ENCODE measurements at places on chromosomes 3 and 15.

DNA sequence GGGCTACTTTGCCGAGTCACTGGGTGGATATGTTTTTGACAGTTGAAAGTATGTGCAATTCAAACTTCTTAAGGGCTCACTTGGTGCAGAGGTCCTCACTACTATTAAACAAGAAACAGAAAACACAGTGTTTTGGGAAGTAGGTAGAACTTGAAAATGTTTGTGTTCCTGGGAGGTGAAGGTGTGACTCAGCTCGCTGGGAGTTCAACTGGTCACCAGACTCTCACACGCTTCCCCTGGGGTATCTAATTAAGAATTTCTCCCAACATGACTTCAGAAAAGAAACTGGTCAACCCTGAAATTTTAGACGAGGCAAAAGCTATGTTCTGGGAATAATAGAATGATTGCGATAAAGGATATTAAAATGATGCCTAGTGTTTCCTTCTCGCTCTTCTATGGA lies 1039.8 kb upstream of the SEMA6D start:
- no peak for DNase-seq

DNA sequence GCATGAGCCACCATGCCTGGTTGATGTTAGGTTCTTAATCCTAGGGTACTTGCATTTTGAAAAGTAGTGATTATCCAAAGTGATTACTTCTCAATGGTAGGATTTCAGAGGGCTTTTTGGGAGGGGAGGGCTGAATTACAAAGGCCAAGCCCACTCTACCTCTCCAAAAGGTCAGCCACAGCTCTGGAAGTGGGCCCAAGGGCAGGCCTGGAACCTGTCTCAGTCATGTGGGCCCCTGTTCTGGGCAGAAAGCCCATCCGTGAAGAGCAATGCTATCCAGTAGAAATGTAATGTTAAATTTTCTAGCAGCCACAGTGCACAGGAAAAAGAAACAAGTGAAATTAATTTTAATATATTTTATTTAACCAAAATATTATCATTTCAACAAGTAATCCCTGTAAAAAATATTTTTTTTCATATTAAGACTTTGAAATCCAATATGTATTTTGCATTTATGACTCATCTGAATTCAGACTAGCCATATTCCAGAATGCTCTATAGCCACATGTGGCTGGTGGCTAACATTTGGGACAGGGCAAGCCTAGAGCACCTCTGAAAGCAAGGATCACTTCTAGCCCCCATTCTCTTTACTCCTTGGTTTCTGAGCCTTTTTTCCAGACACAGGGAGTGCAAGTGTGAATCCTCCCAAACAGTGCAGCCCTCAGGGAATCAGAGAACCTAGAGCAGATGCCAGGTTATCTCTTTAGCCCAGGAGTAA lies 16.8 kb downstream of the RFT1 start:
- DNase-seq: no peak

DNA sequence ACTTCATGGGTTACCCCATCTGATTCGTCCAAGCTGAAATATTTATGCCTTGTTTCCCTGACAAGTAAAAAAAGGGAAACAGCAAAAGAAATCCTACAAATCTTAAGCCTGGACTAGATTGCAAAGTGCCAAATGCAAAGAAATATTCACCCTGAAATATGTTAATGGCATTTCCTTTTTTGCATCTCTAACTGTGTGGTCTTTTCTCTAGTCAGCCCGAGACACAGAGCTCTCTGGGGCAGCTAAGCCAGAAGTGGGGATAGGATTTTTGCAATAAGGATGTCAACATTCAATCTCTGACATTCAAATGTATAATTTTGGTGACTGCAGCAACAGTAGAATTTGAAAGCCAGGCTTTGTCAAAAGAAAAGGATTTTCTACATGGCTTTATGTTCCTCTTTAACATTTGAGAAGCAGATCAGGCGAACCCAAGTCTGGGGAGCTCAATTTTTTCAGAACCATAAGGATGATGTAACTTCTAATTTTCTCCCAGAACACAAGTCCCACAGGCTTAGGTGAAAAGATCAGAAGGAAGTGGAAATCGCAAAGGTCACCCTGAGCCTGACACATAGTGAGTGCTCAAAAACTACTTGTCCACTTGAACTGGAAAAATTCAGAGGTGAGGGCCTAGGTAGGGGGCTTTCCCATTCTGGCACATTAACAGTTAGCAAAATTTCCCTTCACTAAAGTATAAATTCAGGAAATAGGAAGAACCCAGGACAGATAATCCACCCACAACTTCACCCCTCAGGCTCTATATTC lies 28.2 kb upstream of the KCNMB3 start:
- DNase-seq: no peak

DNA sequence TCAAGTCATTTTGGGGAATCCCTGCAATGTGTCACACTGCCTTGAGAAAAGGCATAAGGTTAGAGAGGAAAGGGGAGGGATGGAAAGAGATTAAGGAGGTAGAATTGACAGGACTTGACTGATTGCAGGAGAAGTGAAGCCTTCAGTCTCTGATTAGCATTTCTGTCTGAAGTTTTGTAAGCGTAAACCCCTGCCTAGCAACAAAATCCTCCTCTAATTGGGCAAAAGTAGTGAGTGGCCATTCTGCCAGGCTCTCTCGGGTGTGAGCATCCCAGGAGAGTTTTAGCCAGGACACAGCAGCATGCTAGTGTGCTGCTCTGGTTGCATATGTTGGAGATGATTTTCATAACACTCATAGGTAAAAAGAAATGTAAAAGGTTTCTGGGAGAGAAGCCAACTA lies 117.0 kb upstream of the MRPL3 start:
- no peak for DNase-seq

GRCh38 chr3:101637451-101637850 lies 39.5 kb downstream of the ZBTB11 start:
- no peak for DNase-seq

GRCh38 chr3:195133462-195133861 lies 137.5 kb downstream of the XXYLT1 start:
- no peak for DNase-seq

- no peak for DNase-seq
Measured at GRCh38 chr15:98970799-98971198, 36.8 kb downstream of the PGPEP1L start.

GRCh38 chr15:89777782-89778380 lies 1.7 kb downstream of the MESP2 start:
- DNase-seq: no peak

DNA sequence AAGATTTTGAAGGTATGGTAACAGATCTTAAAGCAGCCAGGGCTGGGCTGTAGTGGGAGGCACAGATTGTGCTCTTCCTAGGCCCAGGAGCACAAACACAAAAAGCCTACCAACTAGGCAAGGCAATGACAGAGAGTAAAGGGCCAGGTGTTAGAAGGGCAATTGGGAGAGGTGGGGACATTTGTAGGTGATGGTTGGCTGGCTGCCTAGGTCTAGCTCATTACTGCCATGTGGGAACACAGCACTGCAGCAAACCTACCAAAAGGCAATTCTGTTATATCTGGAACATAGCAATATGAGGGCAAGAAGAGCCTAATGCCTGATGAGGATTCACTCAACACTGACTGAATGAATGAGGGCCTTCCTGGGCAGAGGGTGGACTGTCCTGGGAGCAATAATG lies 30.4 kb downstream of the ARHGEF3 start:
- DNase-seq: no peak

- DNase-seq: no peak
Measured at GRCh38 chr3:72242326-72242725, 457.4 kb upstream of the PROK2 start.

GRCh38 chr3:122941228-122942206 lies 86.0 kb downstream of the SEMA5B start:
- no peak for DNase-seq

DNA sequence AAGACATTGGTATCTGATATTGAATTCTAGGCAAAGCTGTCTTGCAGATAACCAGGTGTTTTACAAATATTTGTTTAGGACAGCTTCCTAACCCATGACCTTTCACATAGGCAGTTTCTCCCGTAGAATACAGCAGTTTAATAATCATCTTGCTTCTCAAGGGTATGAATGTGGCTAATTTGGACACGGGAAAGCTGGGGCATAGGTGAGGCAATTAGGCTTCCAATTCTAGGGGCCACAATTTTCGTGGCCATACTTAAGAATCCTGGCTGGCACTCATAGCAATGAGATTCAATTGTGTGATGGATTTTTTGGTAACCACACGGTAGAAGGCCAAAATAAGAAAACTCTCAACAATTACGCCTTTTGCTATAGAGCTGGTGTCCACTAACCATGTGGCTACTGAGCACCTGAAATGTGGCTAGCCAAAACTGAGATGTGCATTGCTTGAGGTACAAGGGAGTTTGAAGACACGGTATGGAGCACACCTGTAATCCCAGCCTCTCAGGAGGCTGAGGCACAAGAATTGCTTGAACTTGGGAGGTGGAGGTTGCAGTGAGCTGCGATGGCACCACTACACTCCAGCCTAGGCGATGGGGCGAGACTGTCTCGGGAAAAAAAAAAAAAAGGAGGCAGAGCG lies 34.4 kb downstream of the TFRC start:
- peak; percentile 38 for DNase-seq

GRCh38 chr15:29090617-29091466 lies 178.8 kb downstream of the NSMCE3 start:
- peak; percentile 25 for DNase-seq

- DNase-seq: no peak
Measured at GRCh38 chr15:75350601-75351361, 3.9 kb downstream of the NEIL1 start.

DNA sequence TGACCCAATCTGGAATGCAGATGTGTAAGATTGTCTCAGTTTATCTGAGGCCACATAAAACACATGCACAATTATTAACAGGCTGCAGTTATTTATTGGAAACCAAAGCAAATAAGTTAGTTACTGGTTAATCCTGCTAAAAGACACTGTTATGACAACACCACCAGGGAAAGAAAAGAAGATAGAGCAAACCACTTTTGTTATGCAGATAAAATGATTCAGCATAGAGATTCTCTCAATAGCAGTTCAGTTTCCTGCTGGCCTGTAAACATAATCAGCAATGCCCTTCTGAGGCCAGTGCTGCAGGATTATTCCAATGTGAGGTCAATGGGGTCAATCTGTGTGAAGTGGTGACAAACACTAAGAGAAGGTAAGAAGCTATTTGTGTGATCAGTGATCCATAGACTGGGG lies 244.4 kb downstream of the ZBTB20 start:
- DNase-seq: peak; percentile 85

DNA sequence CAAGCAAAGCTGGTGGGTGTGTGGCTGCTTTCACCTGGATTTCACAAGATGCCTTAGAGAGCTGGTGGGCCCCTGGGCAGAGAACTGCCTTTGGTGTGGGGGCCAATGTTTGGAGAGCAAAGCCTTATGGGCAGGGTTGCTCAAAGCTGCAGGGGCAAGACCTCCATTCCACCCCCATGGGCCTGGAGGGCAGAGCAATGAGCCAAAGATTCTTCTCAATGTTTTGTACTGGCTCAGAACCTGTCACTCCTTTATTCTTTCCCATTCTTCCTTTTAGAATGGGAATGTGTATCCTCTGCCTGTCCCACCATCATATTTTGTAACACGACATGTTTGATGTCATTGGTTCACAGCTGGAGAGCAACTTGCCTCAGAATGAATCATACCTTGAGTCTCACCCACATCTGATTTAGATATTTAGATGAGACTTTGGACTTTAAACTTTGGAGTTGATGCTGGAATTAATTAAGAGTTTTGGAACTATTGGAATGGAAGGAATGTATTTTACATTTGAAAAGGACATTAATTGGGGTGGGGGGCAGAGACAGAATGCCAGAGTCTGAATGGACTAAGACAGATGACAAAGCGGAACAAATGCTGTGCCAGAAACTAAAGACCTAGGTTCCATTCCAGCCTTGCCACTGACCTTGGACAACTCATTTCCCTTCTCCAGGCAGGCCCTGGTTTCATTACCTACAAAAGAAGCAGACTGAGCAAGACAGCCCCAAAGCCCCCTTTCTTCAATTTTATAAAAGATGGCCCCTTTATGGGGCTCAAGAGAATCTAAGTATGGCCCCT lies 72.9 kb downstream of the DAPK2 start:
- no peak for DNase-seq

DNA sequence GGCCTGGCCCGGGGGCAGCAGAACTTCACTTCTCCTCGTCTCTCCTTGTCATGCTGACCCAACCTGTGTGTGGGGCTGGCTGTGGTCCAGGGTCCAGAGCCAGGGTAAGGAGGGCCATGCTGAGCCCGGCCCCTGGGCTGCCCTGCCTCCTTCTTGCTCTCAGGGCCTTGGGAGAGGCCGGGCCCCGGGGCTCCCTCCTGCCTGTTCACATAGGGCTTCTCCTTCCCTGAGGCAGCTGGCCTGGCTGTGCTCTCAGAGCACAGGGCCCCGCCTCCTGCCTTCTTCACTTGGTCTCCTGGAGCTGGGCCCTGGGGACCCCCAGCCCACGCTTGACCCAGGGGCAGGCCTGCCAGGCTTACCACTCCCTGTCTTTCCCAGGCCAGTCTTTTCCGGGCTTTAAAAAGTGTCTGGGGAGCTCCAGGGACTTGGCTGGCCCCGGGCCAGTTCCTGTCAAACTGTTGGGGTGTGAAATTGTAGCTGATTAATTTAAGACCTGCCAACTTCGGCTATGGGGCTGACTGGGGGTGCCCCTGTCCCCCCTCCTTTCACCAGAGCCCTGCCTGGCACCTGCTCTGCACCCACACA lies 11.8 kb downstream of the PLXNA1 start:
- no peak for DNase-seq

GRCh38 chr15:56184516-56184915 lies 59.2 kb downstream of the RFX7 start:
- DNase-seq: no peak
